Osteoblast (primary cell): ENCODE measurements at places on chromosomes 1 and 21. TPM values are rescaled to one million over a fixed set of nuclear protein-coding genes. Genes with fewer than 3 reads are reported as not detected.

Gene OR2L2
- total RNA-seq: under 0.01 TPM in 2 replicates

Gene ANGEL2
- 46.3 and 59.2 TPM in 2 replicates for total RNA-seq

DNA sequence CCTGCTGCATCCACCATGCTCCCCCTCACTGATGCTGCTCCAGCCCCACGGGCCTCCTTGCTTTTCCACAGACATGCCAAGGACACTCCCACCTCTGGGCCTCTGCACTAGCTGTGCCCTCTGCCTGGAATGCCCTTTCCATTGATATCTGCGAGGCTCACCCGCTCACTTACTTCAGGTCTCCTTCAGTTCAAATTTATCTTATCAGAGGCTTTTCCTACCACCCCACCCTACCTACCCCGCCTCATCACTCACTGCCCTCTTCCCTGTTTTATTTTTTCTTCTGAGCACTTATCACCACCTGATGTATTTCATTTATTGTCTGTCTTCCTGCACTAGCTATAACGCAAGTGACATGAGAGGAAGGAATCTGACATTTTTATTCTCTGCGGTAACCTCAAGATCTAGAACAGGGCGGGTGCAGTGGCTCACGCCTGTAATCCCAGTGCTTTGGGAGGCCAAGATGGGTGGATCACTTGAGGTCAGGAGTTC is 7.0 kb downstream of the HSPG2 start:
- H3K36me3 ChIP-seq: peaks cover 29% of the 10 kb centered on the region
- no peak for DNase-seq
- H3K27me3 ChIP-seq: no peaks in the 10 kb centered on the region
- H3K27ac ChIP-seq: peak overlapping the region; percentile 98
- no peak overlapping the region for H3K4me3 ChIP-seq

DNA sequence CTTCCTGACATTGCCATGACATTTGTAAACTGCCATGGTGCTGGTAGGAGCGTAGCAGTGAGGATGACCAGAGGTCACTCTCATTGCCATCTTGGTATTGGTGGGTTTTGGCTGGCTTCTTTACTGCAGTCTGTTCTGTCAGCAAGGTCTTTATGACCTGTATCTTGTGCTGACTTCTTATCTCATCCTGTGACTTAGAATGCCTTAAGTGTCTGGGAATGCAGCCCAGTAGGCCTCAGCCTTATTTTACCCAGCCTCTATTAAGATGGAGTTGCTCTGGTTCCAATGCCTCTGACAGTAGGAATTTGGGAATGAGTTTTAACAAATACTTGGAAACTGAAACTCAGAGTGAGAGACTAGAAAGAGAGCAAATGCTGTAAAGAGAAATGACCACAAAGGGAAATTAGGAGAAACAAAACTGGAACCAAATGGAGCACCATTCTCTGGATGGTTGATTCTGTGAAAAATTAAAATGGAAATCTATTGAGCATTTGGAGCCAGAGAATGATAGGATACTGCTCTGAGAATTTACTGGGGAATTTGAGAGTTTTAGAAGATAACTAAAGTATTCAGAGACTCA is 50.1 kb upstream of the RHOU start:
- H3K27ac ChIP-seq: no peak overlapping the region
- H3K27me3 ChIP-seq: no peaks in the 10 kb centered on the region
- H3K36me3 ChIP-seq: no peaks in the 10 kb centered on the region
- no peak overlapping the region for H3K4me3 ChIP-seq

- H3K27ac ChIP-seq: no peak overlapping the region
- no peak overlapping the region for H3K4me3 ChIP-seq
- H3K4me1 ChIP-seq: no peaks in the 10 kb centered on the region
- H3K27me3 ChIP-seq: no peaks in the 10 kb centered on the region
Observed at GRCh38 chr21:36719614-36720013, 20.7 kb downstream of the SIM2 start.

- no peaks in the 10 kb centered on the region for H3K4me1 ChIP-seq
- H3K27ac ChIP-seq: no peak overlapping the region
- no peak overlapping the region for H3K4me3 ChIP-seq
- H3K36me3 ChIP-seq: no peaks in the 10 kb centered on the region
Observed at GRCh38 chr1:78543941-78544643, 53.3 kb downstream of the PTGFR start.

Gene PLA2G5
- 1.8 and 2.9 TPM in 2 replicates for total RNA-seq

Gene ZBTB8A
- 9.8 and 10.6 TPM in 2 replicates for total RNA-seq

Gene GPA33
- not detected in 2 replicates for total RNA-seq

GRCh38 chr1:65681096-65681495 is 111.6 kb upstream of the PDE4B start:
- H3K36me3 ChIP-seq: no peaks in the 10 kb centered on the region
- H3K4me3 ChIP-seq: no peak overlapping the region
- DNase-seq: peak; percentile 74
- H3K27ac ChIP-seq: no peak overlapping the region
- peaks cover 4% of the 10 kb centered on the region for H3K4me1 ChIP-seq

- no peak overlapping the region for H3K27ac ChIP-seq
- peak; percentile 37 for DNase-seq
- no peaks in the 10 kb centered on the region for H3K27me3 ChIP-seq
- no peaks in the 10 kb centered on the region for H3K36me3 ChIP-seq
Observed at GRCh38 chr1:42886046-42886739, 39.8 kb downstream of the ZNF691 start.

GRCh38 chr1:167367705-167368104 is 147.0 kb downstream of the POU2F1 start:
- H3K4me1 ChIP-seq: no peaks in the 10 kb centered on the region
- H3K36me3 ChIP-seq: no peaks in the 10 kb centered on the region
- DNase-seq: no peak
- no peak overlapping the region for H3K27ac ChIP-seq

Gene SAMSN1
- total RNA-seq: under 0.01 TPM in 1 of 2 replicates, not detected in the other

DNA sequence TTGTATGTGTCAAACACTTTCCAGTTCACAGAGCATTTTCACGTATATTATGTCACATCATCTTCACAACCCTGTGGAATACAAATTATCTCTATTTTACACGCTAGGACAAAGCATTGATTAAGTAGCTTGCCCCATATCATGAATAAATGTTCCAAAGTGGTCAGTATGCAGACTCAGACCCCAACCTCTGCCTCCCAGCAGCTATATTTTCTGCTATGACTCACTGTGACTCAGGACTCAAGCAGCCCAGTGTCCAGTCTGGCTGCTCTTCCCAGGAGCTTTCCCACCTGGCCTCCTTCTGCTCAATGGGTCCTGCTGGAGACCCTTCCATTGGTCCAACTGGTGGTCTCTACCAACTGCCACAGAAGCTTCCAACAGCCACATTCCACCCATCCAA is 56.0 kb upstream of the RAP1A start:
- H3K27me3 ChIP-seq: no peaks in the 10 kb centered on the region
- DNase-seq: peak; percentile 18
- H3K27ac ChIP-seq: peak overlapping the region; percentile 79
- H3K4me1 ChIP-seq: peaks cover 45% of the 10 kb centered on the region
- H3K36me3 ChIP-seq: no peaks in the 10 kb centered on the region
- no peak overlapping the region for H3K4me3 ChIP-seq

DNA sequence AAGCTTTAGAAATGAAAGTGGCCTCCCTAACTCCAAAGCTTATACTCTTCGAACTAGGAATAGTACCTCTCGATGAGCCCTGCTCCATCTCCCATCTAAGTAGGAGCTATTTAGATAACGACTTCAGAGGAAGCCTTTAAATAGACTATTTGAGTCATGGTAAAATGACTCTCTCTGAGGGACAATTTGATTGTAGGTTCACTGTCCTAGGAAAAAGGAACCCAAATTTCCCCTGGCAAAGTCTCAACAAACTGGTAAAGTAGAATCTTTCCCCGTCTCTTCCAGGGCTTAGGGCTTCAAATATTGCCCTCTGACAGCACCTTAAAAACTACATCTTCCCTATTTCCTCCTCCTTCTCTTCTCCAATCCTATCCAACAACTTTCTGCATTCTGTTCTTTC is 2.0 kb upstream of the FCER1A start:
- DNase-seq: no peak
- H3K27me3 ChIP-seq: no peaks in the 10 kb centered on the region
- H3K4me1 ChIP-seq: no peaks in the 10 kb centered on the region
- H3K27ac ChIP-seq: no peak overlapping the region
- H3K36me3 ChIP-seq: no peaks in the 10 kb centered on the region
- H3K4me3 ChIP-seq: no peak overlapping the region

GRCh38 chr1:55484173-55484572 is 269.0 kb upstream of the USP24 start:
- H3K4me3 ChIP-seq: no peak overlapping the region
- H3K4me1 ChIP-seq: peaks cover 6% of the 10 kb centered on the region
- H3K27me3 ChIP-seq: no peaks in the 10 kb centered on the region
- H3K36me3 ChIP-seq: no peaks in the 10 kb centered on the region

Gene TMEM269
- under 0.01 TPM in 2 replicates for total RNA-seq

DNA sequence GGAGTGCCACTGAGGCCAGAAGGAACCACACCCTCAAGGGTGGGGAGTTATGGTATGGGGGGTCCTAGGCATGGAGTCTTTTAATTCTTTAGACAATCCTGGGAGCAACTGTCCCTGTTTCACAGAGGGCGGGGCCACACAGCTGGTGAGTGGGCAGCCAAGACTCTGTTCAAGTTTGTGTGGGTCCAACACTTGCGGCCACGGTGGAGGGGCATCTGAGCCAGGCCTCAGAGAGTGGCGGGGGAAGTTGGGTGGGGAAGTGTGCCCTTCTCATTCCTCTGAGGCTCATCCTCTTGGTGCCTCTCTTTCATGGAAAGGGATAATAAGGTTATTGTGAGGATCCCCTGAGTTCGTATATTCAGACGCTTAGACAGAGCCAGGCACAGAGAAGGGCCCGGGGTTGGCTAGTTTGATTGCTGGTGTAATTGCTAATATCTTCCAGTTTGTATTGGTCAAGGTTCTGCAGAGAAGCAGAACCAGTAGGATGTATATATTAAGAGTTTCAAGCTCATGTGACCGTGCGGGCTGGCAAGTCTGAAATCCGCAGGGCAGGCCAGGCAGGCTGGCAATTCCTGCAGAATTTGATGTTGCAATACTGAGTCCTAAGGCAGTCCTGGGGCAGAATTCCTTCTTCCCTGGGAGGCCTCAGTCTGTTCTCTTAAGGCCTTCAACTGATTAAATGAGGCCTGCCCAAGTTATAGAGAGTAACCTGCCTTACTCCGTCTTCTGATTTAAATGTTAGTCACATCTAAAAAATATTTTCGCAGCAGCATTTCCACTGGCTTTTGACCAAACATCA is 15.9 kb downstream of the PCSK9 start:
- peak; percentile 62 for DNase-seq
- no peaks in the 10 kb centered on the region for H3K4me1 ChIP-seq
- H3K4me3 ChIP-seq: no peak overlapping the region
- no peak overlapping the region for H3K27ac ChIP-seq

DNA sequence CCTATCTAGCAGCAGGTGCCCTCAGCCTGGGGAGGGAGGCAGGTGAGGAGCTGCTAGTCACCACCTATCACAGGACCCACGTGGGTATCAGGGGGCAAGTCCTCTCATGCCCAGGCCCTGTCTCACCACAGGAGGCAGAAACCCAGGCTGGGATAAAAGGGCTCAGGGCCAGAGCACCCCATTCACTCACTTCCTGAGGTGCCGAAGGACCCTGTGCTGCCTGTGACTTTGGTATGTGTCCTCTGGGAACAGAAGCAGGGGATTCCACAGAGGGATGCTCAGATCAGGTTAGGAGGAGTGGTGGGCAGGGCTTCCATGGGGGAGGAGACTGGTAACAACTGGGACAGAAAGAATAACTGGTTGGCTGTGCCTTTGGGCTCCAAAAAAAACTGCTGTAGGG is at the start of gene LCE1E:
Gene LCE1E (plus strand): TSS at position 181 of the 400 bp plus-strand sequence. CDS start 1,043 bp downstream, outside the sequence.
- H3K27ac ChIP-seq: no peak within 1 kb of the TSS
- no peak within 1 kb of the TSS for H3K4me3 ChIP-seq
- no peaks in the 10 kb centered on the region for H3K27me3 ChIP-seq
- H3K36me3 ChIP-seq: no peaks in the 10 kb centered on the region

Gene FAAH
- total RNA-seq: 2.4 and 4.0 TPM in 2 replicates

- no peak overlapping the region for H3K4me3 ChIP-seq
- no peaks in the 10 kb centered on the region for H3K4me1 ChIP-seq
Observed at GRCh38 chr1:69363236-69363635, 204.5 kb upstream of the LRRC7 start.

GRCh38 chr1:32521165-32521564 is 18.1 kb upstream of the ZBTB8A start:
- H3K27ac ChIP-seq: no peak overlapping the region
- H3K27me3 ChIP-seq: no peaks in the 10 kb centered on the region
- no peaks in the 10 kb centered on the region for H3K4me1 ChIP-seq
- peak overlapping the region; percentile 64 for H3K4me3 ChIP-seq
- H3K36me3 ChIP-seq: no peaks in the 10 kb centered on the region
- no peak for DNase-seq
